ENCODE measurements at places on chromosomes 16 and 17. TPM values are rescaled to one million over a fixed set of nuclear protein-coding genes. Genes with fewer than 3 reads are reported as not detected.

GRCh38 chr17:33871720-33872540 is 383.2 kb upstream of the CCL2 start:
- H3K27me3 ChIP-seq: no peaks in the 10 kb centered on the region
- H3K27ac ChIP-seq: no peak overlapping the region
- H3K4me3 ChIP-seq: no peak overlapping the region

The UNC13D gene
- total RNA-seq: 25.9 TPM

DNA sequence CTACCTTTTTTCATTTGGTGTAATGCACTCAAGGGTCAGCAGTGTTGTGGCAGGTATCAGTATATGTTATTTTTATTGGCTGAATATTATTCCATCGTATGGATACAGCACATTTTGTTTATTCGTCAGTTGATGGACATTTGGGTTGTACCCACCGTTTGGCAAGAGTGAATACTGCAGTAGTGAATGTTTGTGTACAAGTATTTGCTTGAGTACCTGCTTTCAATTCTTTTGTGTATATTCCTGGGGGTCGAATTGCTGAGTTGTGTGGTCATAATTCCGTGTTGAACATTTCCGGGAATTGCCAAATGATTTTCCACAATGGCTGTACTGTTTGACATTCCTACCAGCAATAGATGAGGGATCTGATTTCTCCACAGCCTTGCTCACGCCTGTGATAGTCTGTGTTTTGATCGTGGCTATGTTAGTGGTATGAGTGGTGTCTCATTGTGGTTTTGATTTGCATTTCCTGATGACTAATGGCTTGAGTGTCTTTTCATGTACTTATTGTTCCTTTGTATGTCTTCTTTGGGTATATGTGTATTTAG is 108.4 kb downstream of the OR1D5 start:
- no peak overlapping the region for H3K4me3 ChIP-seq
- DNase-seq: no peak
- no peak overlapping the region for H3K27ac ChIP-seq
- H3K36me3 ChIP-seq: no peaks in the 10 kb centered on the region

GRCh38 chr17:83075270-83075880 is 4.0 kb upstream of the METRNL start:
- peaks cover 13% of the 10 kb centered on the region for H3K27me3 ChIP-seq
- no peak overlapping the region for H3K4me3 ChIP-seq
- H3K36me3 ChIP-seq: no peaks in the 10 kb centered on the region
- H3K27ac ChIP-seq: no peak overlapping the region
